ENCODE measurements at places on chromosomes 7 and 10. TPM values are rescaled to one million over a fixed set of nuclear protein-coding genes. Genes with fewer than 3 reads are reported as not detected.

Gene DPYSL4
- 145 TPM for total RNA-seq

Gene COL17A1
- total RNA-seq: not detected

Gene TIAL1
- 176 TPM for total RNA-seq

Gene PAPOLB
- 0.23 TPM for total RNA-seq

Gene KIAA1217
- total RNA-seq: 10.5 TPM

Gene TEX36
- total RNA-seq: not detected

Gene RNLS
- 3.8 TPM for total RNA-seq

Gene BAIAP2L1
- 2.1 TPM for total RNA-seq

Gene SEMA3A
- 21.7 TPM for total RNA-seq

Gene CLIP2
- total RNA-seq: 24.0 TPM

Gene RAPGEF5
- 6.0 TPM for total RNA-seq

Gene TBC1D12
- 7.1 TPM for total RNA-seq

Gene GPR85
- total RNA-seq: 1.6 TPM

Gene PON2
- total RNA-seq: 92.3 TPM

Gene PRR15
- 0.41 TPM for total RNA-seq

Gene CLDN3
- not detected for total RNA-seq
